NCI-H460 (cell line): ENCODE measurements at places on chromosomes 1 and 21. TPM values are rescaled to one million over a fixed set of nuclear protein-coding genes. Genes with fewer than 3 reads are reported as not detected.

GRCh38 chr1:38029081-38029681, 16.6 kb downstream of the UTP11 start:
- DNase-seq = no peak

DNA sequence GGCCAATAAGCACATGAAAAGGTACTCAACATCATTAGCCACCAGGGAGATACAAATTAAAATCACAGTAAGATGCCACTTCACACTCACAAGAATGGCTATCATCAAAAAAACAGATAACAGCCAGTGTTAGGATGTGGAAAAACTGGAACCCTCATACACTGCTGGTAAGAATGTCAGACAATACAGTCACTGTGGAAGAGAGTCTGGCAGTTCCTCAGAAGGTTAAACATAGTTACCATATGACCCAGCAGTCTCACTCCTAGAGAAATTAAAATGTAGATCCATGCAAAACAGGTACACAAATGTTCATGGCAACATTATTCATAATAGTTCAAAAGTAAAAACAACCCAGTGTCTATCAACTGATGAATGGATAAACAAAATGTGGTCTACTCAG, 33.3 kb downstream of the LDLRAD1 start:
- no peak for DNase-seq

- DNase-seq = no peak
Measured at GRCh38 chr1:216793973-216794372, 70.7 kb upstream of the ESRRG start.

- DNase-seq = no peak
Measured at GRCh38 chr1:103424650-103425049, 100.8 kb upstream of the RNPC3 start.

DNA sequence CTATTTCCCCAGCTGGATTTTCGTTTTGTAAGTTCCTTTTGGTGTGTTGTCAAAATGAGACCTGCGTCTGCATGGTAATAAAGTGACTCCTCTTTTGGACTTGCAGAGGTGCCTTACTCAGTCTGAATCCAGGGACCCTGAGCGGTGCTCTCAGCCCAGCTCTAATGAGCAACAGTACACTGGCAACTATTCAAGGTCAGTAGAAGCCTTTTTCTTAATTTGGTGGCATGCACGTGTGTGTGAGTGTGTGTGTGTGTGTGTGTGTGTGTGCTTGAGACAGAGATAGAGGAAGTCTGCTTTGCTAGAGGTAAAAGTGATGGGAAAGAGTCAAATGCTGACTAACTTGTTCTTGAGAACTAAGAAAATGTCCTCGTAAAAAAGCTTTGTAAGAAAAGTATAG, 105.4 kb downstream of the CD247 start:
- DNase-seq = no peak

DNA sequence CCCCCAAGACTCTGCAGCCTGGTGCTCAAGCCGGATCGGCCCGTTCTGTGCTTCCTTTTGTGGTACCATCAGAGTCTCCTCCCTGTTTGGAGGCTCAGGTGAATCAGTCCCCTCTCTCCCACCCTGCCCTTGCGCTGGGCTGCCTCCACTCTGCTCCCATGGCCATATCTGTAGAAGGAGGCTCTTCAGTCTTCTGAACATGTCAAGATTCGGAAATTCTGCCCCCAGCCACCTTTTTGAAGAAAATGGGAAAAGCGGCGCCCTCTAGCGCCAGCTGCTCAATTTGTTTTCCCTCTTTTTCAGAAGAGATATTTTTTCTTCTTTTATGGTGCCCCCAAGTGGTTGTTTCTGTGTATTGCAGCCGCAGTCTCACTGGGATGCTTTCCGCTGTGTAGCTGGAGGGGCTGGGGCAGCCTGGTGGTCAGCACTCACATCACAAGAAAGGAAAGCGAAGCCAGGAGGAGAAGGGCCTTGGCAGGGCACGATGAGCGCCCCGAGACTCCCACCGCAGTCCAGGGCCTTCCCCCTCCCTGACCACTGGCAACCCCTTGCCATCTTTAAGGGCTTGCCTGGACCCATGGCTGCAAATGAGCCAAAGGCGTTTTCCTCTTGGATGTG, 58.4 kb upstream of the CACNA1E start:
- DNase-seq = peak; percentile 79

The AQP10 gene
- not detected in 2 replicates for total RNA-seq

The IFI44 gene
- 16.9 and 17.8 TPM in 2 replicates for total RNA-seq

The APOBEC4 gene
- total RNA-seq = not detected in 2 replicates

The PADI1 gene
- not detected in 2 replicates for total RNA-seq

DNA sequence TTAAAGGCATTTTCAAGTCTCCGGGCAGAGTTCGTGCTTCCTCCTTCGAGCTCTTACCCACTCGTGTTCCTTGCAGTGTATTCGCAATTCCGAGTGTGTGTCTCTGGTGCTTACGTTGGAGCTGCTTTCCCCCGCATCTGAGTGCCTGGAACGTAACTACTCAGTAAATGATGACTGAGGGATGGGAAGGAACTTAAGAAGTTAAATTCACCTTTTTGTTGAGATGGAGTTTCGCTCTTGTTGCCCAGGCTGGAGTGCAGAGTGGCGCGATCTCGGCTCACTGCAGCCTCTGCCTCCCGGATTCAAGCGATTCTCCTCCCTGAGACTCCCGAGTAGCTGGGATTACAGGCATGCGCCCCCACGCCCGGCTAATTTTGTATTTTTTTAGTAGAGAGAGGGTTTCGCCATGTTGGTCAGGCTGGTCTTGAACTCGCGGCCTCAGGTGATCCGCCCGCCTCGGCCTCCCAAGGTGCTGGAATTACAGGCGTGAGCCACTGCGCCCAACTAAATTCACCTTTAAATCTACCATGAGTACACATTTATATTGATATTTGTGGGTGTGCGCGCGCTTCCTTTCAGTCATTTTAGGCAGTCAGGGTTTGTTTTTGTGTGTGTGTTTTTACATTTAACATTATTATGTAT, 837 bp downstream of the NDUFS5 start:
- DNase-seq = no peak

The CRYBG2 gene
- 0.20 TPM in 1 of 2 replicates, not detected in the other for total RNA-seq

- no peak for DNase-seq
Measured at GRCh38 chr1:21118167-21118566, 58.5 kb downstream of the EIF4G3 start.

The SELL gene
- not detected in 2 replicates for total RNA-seq

DNA sequence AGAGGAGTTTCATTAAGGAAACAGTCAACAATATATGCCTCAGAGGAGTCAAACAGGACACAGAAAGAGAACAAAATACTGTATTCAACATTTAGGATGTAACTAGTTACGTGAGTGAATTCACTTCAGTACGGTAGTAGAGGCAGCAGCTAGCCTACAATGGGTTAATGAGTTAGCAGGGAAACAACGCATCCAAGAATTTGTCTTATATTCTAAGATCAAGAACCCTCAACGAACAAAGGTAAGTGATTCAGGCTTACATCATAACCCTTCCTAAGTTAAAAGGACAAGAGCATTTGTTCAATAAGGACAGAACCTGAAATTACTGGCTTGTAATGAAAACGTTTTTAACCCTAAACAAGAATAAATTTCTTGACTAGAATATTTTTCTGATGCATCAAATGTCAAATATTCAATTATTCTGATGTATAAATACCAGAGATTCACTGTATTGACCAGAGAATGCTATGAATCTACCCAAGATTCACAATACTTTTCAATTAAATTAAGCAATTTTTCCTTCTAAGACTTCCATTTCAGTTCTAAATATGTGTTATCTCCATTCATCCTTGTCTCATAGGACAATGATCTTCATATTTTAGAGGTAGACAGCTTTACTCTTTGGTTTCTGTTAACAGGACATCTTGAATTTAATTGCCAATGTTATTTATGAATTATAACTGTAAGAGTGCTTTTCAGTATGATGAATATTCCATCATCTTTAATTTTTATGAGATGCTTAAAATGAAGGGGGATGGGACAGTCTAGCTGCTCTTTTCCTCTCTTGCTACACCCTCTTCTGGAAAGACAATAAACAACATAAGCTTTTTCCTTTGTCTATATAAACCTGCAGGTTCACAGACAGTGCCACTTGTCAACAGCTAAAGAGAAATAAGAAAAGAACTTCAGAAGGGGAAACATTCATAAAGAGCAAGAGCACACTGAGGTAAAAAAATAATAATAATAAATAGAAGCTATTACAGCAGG, 209.5 kb downstream of the SMYD3 start:
- no peak for DNase-seq
